Right atrium auricular region (tissue), 2 donors: ENCODE measurements at places on chromosomes 16 and 17.

- DNase-seq, result no peak
These were observed 10.8 kb upstream of the APOH start for GRCh38 chr17:66240013-66240412.

- DNase-seq, result no peak
These were observed 15.6 kb upstream of the UTP6 start for GRCh38 chr17:31917065-31917529.

DNA sequence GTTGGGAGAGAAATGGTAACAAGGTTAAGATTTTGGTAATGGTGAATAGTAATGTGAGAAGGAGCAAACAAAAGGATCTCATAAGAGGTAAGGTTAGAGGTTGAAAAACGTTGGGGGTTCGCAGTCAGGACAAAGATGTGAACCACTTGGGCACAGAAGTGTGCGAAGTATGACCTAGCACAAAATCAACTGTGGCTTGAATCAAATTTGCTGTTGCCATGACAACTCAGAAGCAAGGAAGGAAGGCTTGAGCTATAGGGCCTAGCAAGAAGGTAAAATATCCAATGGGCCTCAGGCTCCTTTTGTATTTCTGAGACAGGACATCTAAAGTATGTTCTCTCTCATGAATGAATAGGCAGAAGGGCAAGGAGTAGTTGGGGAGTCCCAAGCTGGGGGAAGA is 24.5 kb upstream of the TEKT1 start:
- no peak for DNase-seq

- no peak for DNase-seq
These were observed 178.1 kb upstream of the CCL2 start for GRCh38 chr17:34076743-34077631.
